HCEC 1CT (cell line): ENCODE measurements at places on chromosomes 3 and 15.

- no peak for DNase-seq
Observed at GRCh38 chr3:31952205-31952604, 28.9 kb downstream of the OSBPL10 start.

DNA sequence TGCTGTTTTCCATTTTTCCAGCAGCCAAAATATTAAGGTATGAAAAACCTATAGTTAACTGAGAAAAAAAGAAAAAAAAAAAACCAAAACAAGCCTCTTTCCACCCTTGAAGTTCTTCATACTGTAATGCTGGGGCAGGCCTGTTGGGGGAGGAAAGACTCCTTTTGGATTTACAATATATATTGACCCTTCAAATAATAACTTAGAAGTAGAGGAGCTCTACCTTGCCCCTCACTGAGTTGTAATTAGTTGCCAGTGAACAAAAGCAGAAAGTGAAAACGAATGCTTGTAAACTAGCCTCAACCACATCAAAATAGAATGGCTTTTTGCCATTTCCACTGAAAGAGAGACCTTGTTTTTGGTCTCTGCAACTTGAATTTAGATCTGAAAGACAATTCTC, 326.6 kb downstream of the NR2F2 start:
- DNase-seq: no peak

GRCh38 chr3:48739617-48739954, 22.6 kb upstream of the IP6K2 start:
- DNase-seq: no peak

- DNase-seq: no peak
Observed at GRCh38 chr3:56986347-56986746, 74.1 kb upstream of the SPATA12 start.

- DNase-seq: no peak
Observed at GRCh38 chr3:53803124-53803815, 42.9 kb downstream of the CHDH start.

GRCh38 chr3:99836681-99837080, 19.0 kb downstream of the CMSS1 start:
- DNase-seq: no peak

- no peak for DNase-seq
Observed at GRCh38 chr15:82062479-82063454, 16.9 kb upstream of the MEX3B start.

DNA sequence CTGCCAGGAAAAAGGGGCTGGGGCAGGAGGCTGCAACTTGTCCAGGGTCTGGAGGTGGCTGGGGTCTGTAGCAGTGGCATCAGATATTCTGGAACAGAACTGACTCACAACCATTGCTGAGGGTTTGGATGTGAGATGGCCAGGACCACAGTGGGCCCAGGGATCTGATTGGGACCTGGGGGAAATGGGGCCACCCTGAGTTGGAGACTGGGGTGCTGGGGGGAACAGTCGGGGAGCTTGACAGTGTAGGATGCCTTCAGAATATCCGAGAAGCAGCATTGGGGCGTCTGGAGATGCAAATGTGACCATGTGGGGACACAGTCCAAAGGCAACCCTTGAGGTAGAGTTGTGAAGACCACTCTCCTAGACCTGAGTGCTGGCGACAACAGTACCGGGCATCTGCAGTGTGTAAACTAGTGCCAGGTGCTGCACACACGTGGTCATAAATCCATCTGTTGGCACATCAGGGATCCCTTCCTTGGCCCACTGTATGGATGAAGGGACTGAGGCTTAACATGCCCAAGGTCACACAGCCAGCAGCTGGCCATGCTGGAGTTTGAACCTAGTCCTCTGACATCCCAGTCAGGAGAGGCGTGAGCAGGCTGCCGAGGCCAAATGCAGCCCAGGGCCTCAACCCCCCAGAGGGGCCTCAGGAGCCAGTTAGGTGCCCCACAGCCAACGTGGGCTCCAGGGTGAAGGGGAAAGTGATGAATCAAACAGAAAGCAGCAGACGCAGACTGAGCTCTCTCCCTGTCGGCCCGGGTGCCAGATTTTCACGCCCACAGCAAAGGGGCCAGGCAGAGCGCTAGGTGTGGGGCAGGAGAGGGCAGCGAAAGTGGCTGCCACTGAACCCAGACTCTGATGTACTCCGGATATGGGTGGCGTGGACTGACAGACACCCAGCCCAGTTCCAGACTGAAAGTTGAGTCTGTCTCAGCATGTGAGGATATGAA, 18.8 kb downstream of the HEMK1 start:
- no peak for DNase-seq

- peak; percentile 55 for DNase-seq
Observed at GRCh38 chr3:128133273-128133883, 9.8 kb upstream of the RUVBL1 start.

DNA sequence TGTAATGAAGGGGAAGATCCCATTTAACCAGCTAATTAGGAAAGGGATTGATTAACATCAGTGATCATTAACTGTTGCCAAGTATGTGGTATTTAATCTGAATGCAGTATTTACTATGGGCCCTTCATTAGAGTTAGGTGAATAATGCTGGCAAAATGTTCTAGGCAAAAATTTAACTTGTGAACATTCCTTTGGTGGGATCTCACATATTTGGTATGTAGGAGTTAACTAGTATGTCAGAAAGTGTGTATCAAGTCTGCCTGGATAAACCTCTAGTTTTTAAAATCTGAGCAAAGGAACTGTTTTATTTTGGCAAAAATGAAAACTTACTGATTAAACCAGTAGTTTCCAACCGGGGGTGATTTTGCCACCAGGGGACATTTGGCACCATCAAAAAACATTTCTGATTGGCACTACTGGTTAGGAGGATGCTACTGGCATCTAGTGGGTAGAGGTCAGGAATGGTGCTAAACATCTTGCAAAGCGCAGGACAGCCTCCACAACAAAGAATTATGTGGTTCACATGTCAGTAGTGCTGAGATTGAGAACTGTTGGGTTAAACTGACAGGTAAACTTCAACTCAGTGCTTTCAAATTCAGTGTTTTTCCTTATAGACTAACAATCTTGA, 22.5 kb downstream of the LRTM1 start:
- peak; percentile 53 for DNase-seq

DNA sequence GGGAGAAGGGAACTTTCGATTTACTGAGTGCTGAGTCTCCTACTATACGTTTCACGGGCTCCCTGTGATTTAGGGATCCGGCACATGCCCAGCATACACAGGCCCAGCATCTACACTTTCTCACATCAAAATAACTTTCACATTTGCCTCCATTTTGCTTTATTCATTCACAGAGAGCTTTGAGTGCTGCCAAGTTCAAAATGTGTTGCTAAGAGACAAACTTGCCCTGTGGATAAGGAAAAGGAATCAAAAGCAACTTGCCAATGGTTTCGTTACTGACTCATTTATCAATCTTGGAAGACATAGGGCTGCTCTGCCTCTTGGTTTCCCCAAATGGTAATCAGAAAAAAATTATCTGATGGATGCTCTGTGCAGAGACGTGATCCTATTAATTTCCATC, 86.3 kb upstream of the LRRN1 start:
- no peak for DNase-seq

GRCh38 chr3:20250314-20250713, 64.3 kb upstream of the SGO1 start:
- no peak for DNase-seq

DNA sequence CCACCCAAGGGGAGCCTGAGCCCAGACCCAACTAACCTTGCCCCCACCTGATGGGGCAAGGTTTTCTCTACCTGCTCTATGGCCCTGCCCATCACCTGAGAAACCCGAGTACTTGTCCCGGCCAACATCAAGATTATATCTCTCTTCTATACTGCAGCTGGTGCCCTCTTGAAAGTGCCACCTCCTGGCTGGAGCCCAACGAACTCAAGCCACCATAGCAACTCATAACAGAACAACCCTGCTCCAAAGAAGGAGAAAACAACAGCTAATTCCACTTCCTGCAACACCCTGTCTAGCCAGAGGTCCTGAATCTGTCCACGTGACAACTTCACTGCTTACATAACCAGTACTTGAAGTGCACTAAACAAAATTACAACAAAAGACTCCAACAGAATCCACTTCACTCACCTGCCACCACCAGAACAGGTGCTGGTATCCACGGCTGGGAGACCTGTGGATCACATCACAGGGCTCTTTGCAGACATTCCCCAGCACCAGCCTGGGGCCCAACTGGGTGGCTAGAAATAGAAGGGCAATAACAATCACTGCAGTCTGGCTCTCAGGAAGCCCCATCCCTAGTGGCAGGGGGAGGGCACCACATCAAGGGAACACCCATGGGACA, 49.2 kb downstream of the PIERCE2 start:
- no peak for DNase-seq

- no peak for DNase-seq
Observed at GRCh38 chr3:124890573-124891190, 3.5 kb upstream of the ITGB5 start.

DNA sequence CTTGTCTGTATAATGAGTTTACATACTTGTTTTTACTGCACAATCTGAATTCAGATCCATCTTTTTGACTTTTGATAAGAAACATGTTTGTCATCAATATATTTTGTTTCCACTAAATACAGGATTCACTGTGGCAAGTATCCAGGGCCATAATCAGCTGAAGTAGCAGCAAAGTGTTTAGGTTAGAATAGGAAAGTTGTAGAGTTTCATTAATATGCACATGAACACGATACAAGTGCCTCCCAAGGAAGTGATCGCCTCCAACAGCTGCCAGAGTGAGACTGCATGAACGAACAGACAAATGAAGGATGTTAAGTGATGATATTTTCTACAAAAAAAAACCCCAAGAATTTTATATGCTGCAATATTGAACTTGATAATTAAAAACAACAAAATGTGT, 204.3 kb downstream of the TBL1XR1 start:
- DNase-seq: no peak

GRCh38 chr3:194748225-194748624, 62.5 kb downstream of the FAM43A start:
- DNase-seq: no peak

GRCh38 chr15:92817339-92817886, 82.7 kb upstream of the CHD2 start:
- DNase-seq: no peak

DNA sequence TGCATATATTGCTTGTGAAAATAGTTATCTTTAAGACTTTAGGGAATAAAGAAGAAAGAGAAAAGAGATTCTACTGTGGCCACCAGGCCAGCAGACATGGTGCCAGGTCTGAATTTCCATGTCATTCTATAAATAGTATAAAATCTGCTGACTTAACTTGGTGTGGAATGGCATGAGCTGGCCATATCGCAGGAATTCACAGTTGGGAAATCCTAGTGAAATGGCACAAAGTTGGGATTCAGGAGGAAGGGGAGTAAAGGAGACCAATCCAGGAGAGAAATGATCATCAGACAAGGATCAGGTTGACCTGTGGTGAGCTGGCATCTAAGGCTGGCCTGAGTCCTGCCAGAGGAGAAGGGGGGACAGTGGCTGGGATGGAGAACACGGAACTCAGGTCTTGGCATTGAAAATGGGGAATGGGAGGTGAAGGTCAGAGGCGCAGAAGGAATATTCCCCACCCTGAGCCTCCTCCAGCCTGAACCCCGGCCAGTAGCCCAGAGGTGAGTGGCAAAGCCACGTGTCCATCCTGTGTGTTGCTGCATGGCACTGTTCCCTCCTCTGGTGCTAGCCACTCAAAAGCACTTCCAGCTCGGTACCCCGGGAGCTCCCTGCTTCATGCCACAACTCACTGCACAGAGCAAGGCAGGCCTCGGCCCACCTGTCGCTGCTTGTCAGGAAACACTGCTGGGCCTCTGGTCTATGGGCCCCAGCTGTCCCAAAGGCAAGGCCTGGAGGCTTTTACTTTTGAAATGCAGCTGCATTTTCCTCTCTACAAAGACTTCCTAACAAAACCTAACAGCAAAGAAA, 51.4 kb downstream of the SSUH2 start:
- no peak for DNase-seq

GRCh38 chr3:88019024-88019423, 39.8 kb downstream of the CGGBP1 start:
- no peak for DNase-seq

DNA sequence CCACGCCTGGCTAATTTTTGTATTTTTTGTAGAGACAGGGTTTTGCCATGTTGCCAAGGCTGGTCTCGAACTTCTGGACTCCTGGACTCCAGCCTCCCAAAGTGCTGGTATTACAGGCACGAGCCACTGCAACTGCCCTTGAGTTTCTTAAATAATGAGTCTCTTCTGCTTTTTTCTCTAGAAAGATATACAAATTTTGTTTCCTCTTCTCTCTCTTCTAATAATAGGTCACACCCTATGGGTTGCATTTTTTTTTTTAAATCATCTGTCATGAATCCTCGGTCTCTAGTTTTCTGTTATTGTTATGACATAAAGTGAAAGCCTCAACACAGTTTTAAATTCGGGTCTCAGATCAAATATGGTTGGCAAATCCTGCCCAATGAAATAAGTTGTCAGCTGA, 111.2 kb downstream of the IL12A start:
- no peak for DNase-seq

GRCh38 chr15:82856397-82857170, 47.2 kb downstream of the WHAMM start:
- no peak for DNase-seq

DNA sequence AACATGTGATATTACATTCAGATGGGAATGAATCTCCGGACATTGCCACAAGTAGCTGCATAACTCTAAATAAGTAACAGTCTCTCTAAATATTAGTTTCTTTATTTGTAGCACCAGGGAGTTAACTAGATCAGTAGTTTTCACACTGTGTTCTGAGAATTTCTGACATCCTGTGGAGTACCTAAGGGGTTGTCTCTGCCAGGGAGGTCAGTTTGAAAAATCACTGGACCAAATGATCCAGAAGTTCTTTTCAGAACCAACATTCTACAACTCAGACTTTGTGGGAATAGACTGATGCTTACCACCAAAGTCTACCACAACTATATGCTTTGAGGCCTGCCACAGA, 9.0 kb upstream of the ILDR1 start:
- no peak for DNase-seq

DNA sequence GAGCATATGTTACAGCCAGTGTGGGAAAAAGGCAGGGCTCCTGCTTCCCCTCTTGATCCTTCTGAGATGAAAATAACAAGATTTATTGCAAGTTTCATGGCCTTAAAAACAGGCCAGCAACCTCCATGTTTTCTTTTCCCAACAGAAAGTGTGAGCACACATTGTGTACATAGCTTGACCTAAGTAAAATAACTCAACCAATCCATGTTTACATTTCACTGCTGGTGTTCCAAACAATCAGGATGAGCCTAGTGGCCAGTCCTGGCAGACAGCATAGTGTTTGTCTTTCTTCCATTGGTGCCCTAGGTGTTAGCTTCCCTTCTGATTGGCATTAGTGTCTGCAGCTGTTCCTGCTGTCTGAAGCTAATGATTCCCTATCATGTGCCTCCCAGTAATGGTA, 847.7 kb downstream of the EPHA3 start:
- DNase-seq: no peak

- DNase-seq: no peak
Observed at GRCh38 chr3:113243846-113244245, 32.5 kb downstream of the BOC start.

GRCh38 chr3:172133838-172134237, 94.5 kb downstream of the FNDC3B start:
- DNase-seq: no peak

DNA sequence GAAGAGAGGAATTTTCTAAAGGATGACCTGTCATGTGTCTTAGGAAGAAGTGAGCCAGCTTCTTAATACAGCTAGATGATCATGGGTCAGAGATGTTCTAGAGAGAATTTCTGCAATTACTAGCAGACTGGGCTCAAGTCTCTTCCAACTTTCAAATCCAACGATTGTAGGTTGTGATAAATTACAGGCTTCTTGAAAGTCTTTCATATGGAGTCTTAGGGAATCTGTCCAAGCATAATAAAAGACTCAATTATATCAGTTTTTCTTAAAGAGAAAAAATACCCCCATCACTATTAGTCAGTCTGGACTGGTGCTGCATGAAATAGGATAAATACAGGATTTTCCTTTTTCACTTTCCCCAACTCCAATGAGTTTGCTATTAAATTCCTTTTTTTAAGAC, 59.1 kb downstream of the DRD3 start:
- DNase-seq: no peak
